ENCODE measurements at places on chromosomes 7 and 10.

DNA sequence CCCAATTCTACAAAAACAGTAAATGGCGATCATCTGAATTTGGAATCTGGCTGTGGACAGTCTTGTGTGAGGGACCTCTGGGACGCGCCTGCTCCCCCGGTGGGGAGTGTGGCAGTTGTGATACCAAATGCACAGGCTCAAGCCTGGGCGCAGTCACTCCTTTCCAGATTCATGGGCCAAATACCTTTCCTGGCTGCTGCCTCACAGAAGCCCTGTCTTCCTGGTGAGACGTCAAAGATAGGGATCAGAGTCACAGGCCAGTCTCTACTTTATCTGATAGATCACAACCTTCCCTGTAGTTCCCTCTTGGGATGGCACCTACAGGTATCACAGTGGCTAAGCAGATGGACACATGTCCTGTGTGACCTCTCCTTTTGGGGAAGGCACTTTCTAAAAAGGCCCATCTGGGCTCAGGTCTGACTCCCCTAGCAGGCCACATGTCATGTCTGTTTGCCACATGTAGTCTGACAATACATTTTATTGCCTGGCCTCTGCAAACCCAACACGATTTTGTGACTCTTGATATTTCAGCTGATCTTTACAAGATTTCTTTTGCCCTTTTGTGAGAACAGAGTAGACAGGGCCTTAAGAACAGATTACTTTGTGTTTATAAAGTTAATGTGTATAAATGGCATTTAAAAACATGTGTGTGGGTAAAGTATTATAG is 150.1 kb downstream of the SNX10 start:
- DNase-seq = no peak

- DNase-seq = no peak
These were observed 35.2 kb upstream of the NPSR1 start for GRCh38 chr7:34622771-34623250.

GRCh38 chr7:92404170-92404614 is 43.1 kb upstream of the GATAD1 start:
- DNase-seq = no peak

DNA sequence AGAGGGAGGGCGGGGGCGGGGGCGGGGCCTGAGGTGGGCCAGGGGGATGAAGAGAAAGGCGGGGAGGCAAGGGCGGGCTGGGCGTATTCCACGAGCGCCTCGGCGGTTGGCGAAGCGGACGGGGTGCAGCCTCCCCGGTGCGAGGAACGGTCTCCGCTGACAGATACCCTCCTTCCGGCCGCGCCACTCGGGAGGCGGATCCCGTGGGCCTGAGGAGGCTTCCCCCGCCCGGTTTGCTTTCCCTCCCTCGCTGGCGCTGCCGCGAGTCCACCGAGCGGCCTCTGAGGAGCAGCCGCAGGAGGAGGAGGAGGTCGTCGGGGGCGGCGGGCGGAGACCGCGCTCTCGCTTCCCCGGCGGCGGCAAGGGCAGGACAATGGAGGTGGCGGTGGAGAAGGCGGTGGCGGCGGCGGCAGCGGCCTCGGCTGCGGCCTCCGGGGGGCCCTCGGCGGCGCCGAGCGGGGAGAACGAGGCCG is at the start of gene TRIM24:
TRIM24 (plus strand) TSS at position 84 of the 473 bp plus-strand sequence; CDS start at position 374, 290 bp downstream.
- no peak for DNase-seq

DNA sequence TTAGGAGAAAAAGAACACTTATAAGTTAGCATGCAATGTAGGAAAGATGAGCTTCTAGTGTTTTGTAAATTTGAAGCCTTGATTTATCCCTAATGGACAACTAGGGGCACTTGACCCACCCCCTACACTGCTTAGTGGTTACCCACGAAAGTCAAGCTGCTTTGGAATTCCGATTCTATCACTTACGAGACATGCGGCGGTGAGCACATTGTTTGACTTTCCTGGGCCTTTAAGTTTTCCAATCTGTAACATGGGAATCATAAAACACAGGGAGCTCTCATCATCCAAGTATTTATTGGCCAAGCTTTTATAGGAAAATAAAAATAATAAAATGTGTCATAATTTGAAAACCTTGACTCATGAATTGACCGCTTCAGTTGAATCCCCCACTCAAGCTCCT is 78.7 kb upstream of the PDK4 start:
- DNase-seq = no peak

DNA sequence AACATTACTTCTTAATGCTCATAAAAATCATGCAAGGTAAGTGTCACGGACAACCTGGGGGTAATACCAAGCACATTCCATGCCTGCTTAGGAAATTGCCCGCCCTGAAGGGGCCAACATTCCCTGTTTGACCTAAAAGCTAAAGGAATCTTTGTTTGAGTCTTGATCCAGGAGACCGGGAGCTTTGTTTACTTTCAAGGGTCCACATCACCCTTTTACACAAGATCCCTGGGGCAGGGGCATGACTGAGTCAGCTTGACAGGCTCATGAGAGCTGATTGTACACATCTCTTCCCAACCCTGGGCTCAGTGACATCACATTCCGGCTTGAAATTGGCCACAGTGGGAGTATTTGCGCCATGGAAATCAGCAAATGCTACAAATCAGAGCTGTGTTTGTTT is 248.1 kb upstream of the HABP2 start:
- DNase-seq = no peak

Data from HT1080 (cell line).